ENCODE measurements at places on chromosomes 4 and X. TPM values are rescaled to one million over a fixed set of nuclear protein-coding genes. Genes with fewer than 3 reads are reported as not detected.

- H3K4me3 ChIP-seq: peak overlapping the region; percentile 86
- no peak for DNase-seq
- peaks cover 8% of the 10 kb centered on the region for H3K4me1 ChIP-seq
- H3K36me3 ChIP-seq: no peaks in the 10 kb centered on the region
Observed at GRCh38 chrX:70433848-70434351, 10.7 kb upstream of the DLG3 start.

- no peaks in the 10 kb centered on the region for H3K4me1 ChIP-seq
- DNase-seq: no peak
- no peak overlapping the region for H3K27ac ChIP-seq
- H3K4me3 ChIP-seq: no peak overlapping the region
- no peaks in the 10 kb centered on the region for H3K27me3 ChIP-seq
Observed at GRCh38 chrX:110915111-110915510, 119.5 kb upstream of the CHRDL1 start.

GRCh38 chr4:164716901-164717300, 37.0 kb upstream of the SMIM31 start:
- no peak overlapping the region for H3K4me3 ChIP-seq
- H3K27ac ChIP-seq: no peak overlapping the region
- peaks cover 11% of the 10 kb centered on the region for H3K27me3 ChIP-seq
- no peak for DNase-seq
- no peaks in the 10 kb centered on the region for H3K36me3 ChIP-seq

DNA sequence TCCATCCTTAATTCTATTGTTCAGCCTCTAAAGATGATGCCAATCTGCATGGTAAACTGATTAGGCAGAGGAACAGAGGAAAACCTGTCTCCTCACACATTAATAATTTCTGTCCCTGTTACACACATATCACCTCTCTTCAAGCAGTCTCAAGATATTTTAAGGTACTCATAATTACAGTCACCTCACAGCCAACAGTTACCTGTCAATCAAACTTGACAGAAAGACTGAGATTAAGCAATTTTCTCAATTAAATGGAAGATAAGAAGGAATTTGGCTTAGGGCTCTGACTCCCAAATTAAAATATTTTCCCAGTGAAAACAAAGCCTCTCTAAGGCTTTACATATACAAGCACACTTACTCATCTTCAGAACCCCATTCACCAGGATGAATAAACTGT, 85.2 kb downstream of the MAPK10 start:
- no peaks in the 10 kb centered on the region for H3K27me3 ChIP-seq
- peaks cover 3% of the 10 kb centered on the region for H3K36me3 ChIP-seq
- no peak overlapping the region for H3K27ac ChIP-seq
- no peak overlapping the region for H3K4me3 ChIP-seq
- peaks cover 30% of the 10 kb centered on the region for H3K4me1 ChIP-seq

GRCh38 chrX:104647084-104647483, 81.1 kb downstream of the IL1RAPL2 start:
- H3K36me3 ChIP-seq: no peaks in the 10 kb centered on the region
- H3K4me1 ChIP-seq: no peaks in the 10 kb centered on the region
- DNase-seq: no peak
- no peak overlapping the region for H3K4me3 ChIP-seq
- no peak overlapping the region for H3K27ac ChIP-seq

GRCh38 chr4:135508006-135508714, 1306.6 kb upstream of the PABPC4L start:
- H3K4me3 ChIP-seq: no peak overlapping the region
- no peak overlapping the region for H3K27ac ChIP-seq
- H3K36me3 ChIP-seq: no peaks in the 10 kb centered on the region
- peaks cover 19% of the 10 kb centered on the region for H3K4me1 ChIP-seq

DNA sequence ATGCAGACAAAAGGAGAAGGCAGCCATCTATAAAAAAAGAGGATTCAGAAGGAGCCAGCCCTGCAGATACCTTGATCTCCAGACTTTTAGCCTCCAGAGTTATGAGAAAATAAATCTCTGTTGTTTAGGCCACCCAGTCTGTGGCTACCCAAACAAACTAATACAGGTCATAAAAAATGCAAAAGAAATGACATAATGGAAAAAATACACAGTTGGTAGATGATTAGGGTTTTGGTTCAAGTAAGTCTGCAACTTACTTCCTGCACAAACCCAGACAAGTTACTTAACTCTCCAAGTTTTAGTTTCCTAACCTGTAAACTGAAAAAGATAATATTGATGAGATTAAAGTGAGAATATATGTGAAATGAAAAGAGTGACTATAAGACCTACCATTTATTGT, 11.3 kb downstream of the QDPR start:
- H3K27ac ChIP-seq: peak overlapping the region; percentile 31
- H3K36me3 ChIP-seq: peaks cover 17% of the 10 kb centered on the region
- no peaks in the 10 kb centered on the region for H3K4me1 ChIP-seq
- DNase-seq: no peak
- no peaks in the 10 kb centered on the region for H3K27me3 ChIP-seq

ADH1A gene
- not detected for total RNA-seq

SLC6A14 gene
- total RNA-seq: not detected

JCHAIN gene
- total RNA-seq: not detected
